ENCODE measurements at places on chromosomes 4 and X.

- DNase-seq, result no peak
These were observed 49.0 kb upstream of the TRAM1L1 start for GRCh38 chr4:117134386-117134785.

DNA sequence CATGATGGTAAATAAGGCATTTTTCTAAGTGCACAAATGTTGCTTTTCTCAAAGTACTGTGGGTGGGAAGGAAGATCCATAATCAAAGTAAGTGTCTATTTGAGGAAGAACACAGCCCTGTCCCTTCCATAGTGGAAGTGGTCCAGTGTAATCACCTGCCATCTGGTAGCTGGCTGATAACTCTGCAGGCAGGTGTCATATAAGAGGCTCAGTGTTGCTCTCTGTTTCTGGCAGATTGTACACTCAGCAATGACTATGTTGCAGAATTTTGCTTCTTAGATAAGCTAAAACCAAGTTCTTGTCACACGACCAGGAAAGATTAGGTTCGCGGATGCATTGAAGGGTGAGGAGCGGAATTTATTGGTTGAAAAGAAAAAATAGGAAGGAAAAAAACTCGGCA lies 20.9 kb downstream of the SAGE1 start:
- no peak for DNase-seq

GRCh38 chr4:83875437-83875836 lies 339.5 kb downstream of the GPAT3 start:
- no peak for DNase-seq

DNA sequence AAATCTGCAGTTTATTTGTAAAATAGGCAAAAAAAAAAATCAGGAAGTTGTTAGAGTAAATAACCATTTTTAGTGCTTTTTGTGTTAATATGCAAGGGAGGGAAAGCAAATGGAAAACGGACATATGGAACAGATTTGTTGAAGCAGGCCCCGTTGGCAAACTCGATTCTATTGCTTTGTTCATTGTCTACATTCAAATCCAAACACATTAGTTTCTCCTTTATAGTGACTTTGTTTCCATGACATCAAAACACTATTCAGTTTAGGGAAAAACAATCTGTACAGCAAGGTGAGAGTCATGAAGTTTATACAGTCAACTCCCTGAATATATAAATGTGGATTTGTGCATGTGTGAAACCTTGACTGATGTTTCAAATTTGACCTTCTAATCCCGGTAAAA lies 142.2 kb downstream of the FAM47A start:
- DNase-seq, result no peak

- DNase-seq, result no peak
These were observed 78.6 kb downstream of the NAP1L3 start for GRCh38 chrX:93594780-93595179.

- no peak for DNase-seq
These were observed 132.6 kb upstream of the FAM9B start for GRCh38 chrX:9166584-9166944.
